ENCODE measurements at places on chromosomes 4 and X.

DNA sequence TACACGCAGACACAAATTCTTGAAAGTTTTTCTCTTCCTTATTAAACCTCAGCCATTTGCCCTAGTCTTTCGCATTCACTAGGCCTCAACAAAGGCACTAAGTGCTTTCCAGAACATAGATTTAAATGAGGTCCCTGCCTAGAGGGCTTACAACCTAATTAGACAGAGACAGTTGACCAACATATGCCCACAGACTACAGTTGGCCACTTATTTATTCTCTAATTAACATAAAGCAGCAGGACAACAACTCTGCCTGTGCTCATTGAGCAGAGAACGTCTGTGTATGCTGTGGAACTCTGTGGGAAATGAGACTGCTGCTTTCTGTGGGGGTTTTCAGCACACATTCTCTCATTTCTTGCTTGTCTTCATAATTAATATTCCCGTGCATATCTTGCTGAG, 303.0 kb upstream of the TACR3 start:
- DNase-seq = no peak

GRCh38 chrX:65985922-65986588, 53.8 kb downstream of the VSIG4 start:
- DNase-seq = peak; percentile 58

DNA sequence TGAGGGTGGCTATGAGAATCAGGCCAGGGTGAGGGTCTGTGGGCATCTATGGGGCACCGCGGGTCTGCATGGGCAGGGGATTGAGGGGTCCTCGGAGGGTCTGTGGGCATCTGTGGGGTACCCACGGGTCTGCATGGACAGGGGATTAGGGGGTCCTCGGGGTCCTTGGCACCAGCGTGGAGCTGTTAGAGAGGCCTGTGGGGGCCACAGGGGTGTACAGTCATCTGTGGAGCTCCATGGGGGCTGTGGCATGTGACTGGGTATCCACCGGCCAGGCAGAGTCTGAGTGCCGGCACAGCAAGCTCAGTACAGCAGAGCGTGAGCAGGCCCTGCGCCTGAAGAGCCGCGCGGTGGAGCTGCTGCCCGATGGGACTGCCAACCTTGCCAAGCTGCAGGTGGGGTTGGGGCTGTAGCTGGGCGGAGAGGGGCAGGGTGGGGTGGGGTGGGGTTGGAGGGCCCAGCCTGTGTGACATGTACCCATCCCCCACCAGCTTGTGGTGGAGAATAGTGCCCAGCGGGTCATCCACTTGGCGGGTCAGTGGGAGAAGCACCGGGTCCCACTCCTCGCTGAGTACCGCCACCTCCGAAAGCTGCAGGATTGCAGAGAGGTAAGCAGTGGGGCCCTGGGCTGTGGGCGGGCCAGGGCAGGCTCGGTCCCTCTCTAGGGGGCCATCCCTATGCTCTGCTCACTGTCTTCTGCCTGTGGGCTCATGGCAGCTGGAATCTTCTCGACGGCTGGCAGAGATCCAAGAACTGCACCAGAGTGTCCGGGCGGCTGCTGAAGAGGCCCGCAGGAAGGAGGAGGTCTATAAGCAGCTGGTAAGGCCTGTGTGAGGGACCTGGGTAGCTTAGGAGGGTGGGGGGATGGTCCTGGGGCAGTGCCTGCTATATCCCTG, 12.9 kb downstream of the CCDC22 start:
- no peak for DNase-seq

- DNase-seq = no peak
These were observed 9.9 kb downstream of the LHFPL1 start for GRCh38 chrX:112669824-112670223.
